Foreskin keratinocyte (primary cell): ENCODE measurements at places on chromosomes 11 and 22. TPM values are rescaled to one million over a fixed set of nuclear protein-coding genes. Genes with fewer than 3 reads are reported as not detected.

TSPAN18 gene
- total RNA-seq = 0.04 TPM in 1 of 2 replicates, not detected in the other

FLRT1 gene
- not detected in 2 replicates for total RNA-seq

MAML2 gene
- total RNA-seq = 6.0 and 6.2 TPM in 2 replicates

ANO1 gene
- total RNA-seq = 58.9 and 71.4 TPM in 2 replicates

VPREB3 gene
- not detected in 2 replicates for total RNA-seq

NPAS4 gene
- not detected in 2 replicates for total RNA-seq

SRPRA gene
- 77.4 and 89.9 TPM in 2 replicates for total RNA-seq

KAT5 gene
- 47.2 and 48.0 TPM in 2 replicates for total RNA-seq

KBTBD4 gene
- total RNA-seq = 16.4 and 17.4 TPM in 2 replicates

TYR gene
- 0.04 and 0.20 TPM in 2 replicates for total RNA-seq

LBHD1 gene
- total RNA-seq = 4.9 and 6.5 TPM in 2 replicates

OR5A2 gene
- total RNA-seq = not detected in 2 replicates

MRGPRX3 gene
- total RNA-seq = 0.49 and 0.65 TPM in 2 replicates

SLC35F2 gene
- total RNA-seq = 43.8 and 51.7 TPM in 2 replicates

BRSK2 gene
- 0.18 and 0.34 TPM in 2 replicates for total RNA-seq
